ENCODE measurements at places on chromosomes 12 and 14.

DNA sequence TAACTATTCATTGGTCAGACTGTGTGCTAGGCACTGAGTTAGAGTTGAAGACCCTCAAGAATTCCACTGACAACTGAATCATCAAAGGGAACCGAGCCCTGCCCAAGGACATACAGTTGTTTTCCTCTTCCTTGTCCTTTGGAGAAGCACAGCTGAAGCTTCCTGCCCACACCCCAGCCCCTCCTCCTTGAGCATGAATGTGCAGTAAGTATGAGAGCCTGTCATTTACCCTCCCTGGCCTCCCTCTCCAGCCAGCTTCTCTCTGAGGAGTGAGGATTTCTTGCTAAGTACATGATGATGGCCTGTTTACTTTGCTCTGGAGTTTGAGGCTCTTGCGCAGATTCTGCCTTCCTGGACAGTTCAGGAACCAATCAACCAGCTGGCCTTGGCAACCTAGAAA is 235.2 kb downstream of the CACNA1C start:
- DNase-seq: no peak

- DNase-seq: peak; percentile 85
Measured at GRCh38 chr12:6465467-6466183, 4.9 kb downstream of the VAMP1 start.

- no peak for DNase-seq
Measured at GRCh38 chr14:40445020-40445419, 1012.8 kb upstream of the FBXO33 start.

GRCh38 chr12:93980711-93981110 is 167.7 kb upstream of the PLXNC1 start:
- DNase-seq: no peak

GRCh38 chr14:72463291-72463866 is 430.5 kb downstream of the DPF3 start:
- no peak for DNase-seq
